ENCODE measurements at places on chromosomes 2 and 18. TPM values are rescaled to one million over a fixed set of nuclear protein-coding genes. Genes with fewer than 3 reads are reported as not detected.

The GALR1 gene
- total RNA-seq = 1.6 TPM

The MAP2 gene
- total RNA-seq = 5.9 TPM

The MYO5B gene
- 6.9 TPM for total RNA-seq

The CCDC93 gene
- total RNA-seq = 16.9 TPM

The GREB1 gene
- total RNA-seq = 41.7 TPM

The ATOH8 gene
- total RNA-seq = 0.54 TPM

The MATN3 gene
- total RNA-seq = 9.7 TPM

The DGUOK gene
- total RNA-seq = 110 TPM

- no peak for DNase-seq
Observed at GRCh38 chr2:38430597-38431207, 53.6 kb upstream of the ATL2 start.

DNA sequence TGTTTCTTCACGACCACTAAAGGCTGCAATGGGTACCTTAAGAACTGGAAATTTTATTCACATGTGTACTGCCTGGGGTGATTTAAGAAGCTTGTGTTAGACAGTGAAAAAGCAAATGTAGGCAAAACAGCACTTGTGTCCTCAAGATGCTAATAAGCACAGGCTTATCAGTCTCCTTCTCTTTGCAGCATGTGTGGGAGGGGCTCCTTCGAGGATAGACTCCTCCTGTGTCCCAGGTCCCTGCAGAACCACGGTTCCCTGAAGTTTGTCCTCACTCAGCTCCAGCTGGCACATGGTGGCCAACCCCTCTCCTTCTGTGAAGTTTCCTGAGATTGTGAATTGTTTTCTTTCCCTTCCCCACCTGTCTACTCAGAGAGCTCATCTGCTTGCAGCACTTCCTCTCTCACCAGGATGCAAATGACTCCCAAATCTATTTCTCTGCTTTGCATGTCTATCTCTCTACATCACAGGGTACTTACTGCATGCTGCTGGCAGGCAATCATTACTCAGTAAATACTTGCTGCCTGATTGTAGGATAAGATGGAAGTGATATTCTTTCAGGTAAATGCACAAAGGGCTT, 589.6 kb upstream of the KLHL29 start:
- no peak for DNase-seq

DNA sequence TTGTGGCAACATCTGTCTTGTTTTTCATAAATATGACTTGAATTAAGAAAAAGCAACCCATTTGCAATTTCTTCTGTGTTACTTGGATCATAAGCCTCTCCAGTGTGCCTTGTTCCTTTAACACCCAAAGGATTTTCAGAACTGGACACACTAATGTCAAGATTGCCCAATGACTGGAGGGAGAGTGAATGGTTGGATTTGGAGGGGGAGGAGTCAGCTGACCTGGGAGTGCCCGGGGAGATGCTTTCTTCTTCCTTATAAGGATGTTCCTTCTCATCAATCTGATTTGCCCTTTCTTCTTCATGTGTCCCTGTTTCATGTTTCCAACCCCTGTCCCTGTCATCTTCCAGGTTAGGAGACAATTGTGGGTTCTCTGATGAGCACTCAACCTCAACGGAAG, 48.8 kb downstream of the ALPK2 start:
- no peak for DNase-seq

DNA sequence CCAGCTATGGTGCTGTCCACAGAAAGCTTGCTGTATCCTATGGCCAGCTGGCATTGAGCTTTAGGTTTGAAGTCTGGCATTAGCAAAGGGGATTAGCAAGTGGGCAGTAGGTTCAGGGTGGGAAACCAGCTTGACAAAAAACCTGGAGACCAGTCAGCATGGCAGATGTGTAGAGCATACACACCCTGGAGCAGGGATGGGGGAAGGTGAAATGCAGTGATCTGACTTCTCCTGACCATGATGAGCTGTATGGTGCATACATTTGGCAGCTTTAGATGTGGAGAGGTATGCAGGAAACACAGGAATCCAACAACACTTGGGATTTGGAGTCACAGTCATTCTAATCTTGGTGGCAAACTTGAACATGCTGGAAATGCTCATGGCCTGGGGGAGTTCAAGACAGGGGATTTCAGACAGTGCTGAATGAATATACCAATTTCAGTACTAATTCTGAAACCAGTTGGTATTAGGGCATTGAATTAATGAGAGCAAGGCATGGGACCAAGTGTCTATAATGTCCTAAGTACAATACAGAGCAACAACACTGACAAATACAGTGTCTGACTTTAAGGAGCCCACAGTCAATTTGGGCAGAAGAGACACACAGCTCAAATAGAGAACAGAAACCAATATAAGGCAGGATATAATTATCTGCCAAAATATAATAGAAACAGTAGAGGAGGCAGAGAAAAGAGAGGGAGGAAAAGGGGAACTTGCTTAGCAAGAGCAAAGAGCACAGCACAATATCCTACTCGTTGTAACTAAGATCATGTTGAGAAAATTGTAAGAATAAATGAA, 11.8 kb downstream of the ARHGAP15 start:
- DNase-seq = no peak

DNA sequence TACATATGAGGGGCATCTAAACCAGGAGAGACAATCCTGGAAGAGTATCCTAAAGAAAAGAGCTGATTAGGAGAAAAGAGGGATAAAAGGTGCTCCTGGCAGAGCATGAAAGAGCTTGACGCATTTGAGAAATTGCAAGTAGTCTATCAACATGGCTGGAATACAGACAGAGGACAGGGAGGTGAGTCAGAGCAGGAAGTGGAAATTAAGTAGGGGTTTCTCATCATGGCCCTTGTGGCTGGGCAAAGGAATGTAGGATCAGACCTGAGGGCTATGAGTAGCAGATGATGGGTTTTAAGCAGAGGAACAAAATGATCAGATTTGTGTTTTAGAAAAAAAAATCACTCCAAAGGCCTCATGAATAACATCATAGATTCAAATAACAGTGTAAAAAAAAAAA, 49.2 kb upstream of the UGP2 start:
- DNase-seq = no peak

DNA sequence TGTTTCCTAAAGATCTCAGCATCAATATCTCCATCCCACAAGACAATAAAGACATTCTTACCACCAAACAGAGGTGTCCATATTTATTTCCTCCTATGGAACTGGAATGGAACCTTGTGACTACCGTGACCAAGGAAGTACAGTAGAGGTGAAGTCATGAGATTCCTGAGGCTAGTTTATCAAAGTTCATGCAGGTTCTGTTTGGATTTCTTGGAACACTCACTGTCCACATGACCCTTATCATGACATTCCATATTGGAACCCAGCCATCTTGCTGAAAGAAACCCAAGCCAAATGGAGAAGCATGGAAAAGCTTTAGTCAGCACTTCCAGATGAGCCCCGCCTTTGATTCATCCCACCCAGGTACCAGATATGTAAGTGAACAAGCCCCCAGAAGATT, 516.0 kb upstream of the POU3F3 start:
- no peak for DNase-seq

- no peak for DNase-seq
Observed at GRCh38 chr2:18724371-18725145, 135.2 kb upstream of the NT5C1B start.

- peak; percentile 86 for DNase-seq
Observed at GRCh38 chr2:31138037-31138962, at the start of gene GALNT14. Gene GALNT14 (minus strand): TSS chr2:31138440. CDS start chr2:31138086, 354 bp downstream.

DNA sequence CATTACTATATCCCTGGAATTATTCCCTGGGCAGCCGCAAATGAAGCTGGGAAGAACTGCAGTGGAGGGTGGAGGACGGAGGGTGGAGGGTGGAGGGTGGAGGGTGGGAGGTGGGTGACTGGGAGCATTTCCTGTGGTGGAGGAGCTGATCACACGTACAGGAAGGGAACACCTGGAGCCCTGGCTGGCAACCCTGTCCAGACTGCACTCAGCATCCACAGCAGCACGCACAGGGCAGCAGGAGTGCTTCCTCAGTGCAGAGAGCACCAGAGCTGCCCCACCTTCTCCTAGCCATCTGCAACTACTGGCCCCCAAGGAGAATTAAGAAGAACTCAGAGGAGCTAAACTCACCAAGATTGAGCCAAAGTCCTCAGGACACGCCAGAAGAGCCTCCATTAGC, 249.9 kb downstream of the EIPR1 start:
- DNase-seq = no peak

DNA sequence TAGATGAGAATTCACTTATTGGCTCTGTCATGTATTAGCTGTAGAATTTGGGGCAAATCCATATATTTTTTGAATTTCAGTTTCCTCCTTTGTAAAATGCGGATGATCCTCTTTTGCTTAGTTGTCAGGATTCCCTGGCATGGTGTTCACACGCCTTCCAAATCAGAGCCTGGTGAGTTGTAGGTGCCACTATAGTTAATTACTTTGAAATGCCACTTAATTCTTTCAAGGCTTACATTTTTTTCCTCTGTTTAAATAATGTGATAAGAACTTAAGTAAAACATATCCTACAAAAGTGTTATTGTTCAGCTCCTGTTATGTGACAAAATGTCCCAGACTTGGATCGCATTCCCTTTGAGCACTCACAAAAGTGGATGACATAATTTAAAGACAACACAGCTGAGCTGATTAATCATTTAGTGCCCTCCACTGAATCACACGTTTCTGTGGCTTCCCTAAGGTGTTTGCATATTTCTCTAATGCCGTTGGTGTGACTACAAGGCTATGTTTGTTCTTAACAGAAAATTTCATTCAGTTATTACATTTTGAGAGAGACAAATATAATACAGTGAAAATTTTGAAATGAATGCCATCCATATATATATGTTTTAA, 471.2 kb upstream of the CHST9 start:
- DNase-seq = no peak

DNA sequence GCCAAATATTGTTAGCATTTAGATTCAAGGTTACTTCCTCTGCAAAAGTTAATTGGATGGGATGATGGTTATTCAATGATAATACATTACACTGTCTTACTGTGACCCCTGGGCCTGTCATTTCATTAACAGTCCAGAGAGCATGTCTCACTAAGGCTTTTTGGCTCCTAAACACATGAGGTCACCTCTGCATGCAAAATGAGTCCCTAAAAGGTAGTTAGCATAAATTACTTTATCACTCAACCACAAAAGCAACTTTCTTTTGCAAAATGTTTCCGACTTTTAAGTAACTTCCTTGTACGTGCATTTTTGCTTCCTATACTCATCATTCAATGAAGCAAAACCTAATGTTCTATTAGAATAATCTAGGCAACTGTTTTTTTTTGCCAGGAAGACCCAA, 16.8 kb upstream of the AGFG1 start:
- DNase-seq = no peak

- no peak for DNase-seq
Observed at GRCh38 chr2:74007711-74008110, 23.0 kb downstream of the TET3 start.

GRCh38 chr18:25146512-25146910, 205.5 kb downstream of the ZNF521 start:
- no peak for DNase-seq

DNA sequence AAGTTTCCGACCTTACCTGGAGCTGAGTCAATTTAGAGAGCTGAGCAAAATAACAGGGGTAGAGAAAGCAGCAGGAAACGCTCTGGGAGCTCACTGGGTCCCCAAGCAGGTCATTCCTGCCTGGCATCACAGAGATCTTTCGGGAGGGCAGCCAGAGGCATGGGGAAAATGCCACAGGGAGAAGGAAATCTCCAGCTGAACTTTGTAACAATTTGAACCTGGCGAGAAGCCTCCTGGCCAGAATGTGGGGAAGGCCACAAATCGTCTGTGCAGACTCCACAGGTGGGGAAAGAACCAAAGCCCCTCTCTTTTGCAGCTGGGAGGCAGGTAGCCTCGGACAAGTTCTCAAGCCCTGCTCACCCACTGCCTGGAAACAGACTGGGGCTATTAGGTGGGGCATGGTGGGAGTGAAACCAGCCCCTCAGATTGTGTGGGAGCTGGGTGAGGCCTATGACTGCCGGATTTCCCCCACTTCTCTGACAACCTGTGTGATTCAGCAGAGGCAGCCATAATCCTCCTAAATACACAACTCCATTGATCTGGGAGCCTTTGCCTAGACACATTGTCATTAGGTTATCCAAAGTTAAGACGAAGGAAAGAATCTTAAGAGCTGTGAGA, 53.9 kb downstream of the INO80D start:
- no peak for DNase-seq

- DNase-seq = no peak
Observed at GRCh38 chr2:232659359-232659758, 26.0 kb downstream of the EFHD1 start.

- DNase-seq = no peak
Observed at GRCh38 chr2:144712550-144712940, 192.6 kb upstream of the ZEB2 start.

DNA sequence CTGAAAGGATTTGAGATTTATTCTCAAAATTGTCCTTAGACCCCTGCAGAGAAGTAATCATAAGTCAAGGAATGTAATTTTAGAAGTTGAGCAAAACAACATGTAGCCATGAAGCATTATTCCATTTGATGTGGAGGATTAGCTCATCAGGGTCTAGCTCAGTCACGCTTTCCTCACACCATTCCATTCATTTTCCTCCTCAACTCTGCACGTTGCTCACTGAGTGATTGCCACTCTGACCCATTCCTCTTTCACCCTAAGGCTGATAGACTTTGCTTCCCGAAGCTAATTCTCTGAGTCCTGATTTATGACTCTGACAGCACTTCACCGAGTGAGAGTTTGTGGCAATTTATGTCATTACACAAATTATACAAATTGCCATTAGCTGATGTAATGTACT, 820.6 kb upstream of the PIK3C3 start:
- no peak for DNase-seq

Data from H1 (cell line).